Forelimb muscle (tissue), 1 donor: ENCODE measurements at places on chromosomes 2 and 18. TPM values are rescaled to one million over a fixed set of nuclear protein-coding genes. Genes with fewer than 3 reads are reported as not detected.

DNA sequence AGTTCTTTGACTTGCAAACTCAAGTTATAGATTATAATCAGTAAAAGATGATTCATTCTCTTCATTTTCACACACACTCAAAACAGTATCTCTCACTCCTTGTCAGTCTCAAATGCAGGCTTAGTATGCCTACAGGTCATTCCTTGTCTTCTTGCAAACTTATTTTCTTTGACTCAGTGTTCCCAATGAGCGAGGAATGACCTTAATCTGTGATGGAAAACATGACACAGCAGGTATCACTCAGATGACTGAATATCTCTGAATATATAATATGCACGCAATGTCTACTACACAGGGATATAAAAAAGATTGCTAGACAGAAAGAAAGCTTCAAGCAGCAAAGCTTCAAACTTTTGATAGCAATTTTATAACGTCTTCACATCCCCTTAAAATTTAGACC is 127.8 kb upstream of the RGPD4 start:
- DNase-seq, result no peak

DNA sequence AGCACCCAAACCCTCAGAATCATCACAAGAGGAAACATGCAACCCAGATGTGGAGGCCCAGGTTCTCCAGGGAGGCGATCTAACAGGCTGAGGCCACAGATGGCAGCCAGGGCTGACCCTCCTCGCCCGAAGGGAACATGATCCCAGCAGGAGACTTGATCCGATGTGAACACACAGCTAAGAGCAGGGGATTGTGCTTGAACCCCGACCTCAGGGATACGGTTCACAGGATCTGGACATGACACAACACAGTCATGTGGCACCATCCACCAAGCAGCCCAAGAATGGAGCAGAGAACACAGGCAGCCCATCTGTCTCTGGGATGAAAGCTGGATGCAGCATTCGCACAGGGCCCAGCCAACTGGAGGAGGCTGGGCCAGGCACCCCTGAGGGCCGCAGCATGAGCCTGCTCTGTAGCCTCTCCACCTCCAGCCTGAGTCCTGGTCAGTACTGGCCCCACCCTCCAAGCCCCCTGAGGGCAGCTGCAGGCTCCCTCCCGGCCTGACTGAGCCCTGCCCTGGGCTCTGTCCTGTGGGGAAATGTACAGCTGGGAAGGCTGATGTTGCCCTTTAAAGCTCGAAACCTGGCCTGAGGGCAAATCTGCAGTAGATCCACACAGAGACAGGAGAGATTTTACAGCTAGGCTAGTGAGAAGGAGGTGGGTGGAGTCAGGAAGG is 39.0 kb downstream of the AQP12A start:
- no peak for DNase-seq

Gene BOK
- 63.4 TPM for polyA plus RNA-seq

GRCh38 chr18:75220551-75221355 is 10.2 kb downstream of the TSHZ1 start:
- DNase-seq, result no peak

DNA sequence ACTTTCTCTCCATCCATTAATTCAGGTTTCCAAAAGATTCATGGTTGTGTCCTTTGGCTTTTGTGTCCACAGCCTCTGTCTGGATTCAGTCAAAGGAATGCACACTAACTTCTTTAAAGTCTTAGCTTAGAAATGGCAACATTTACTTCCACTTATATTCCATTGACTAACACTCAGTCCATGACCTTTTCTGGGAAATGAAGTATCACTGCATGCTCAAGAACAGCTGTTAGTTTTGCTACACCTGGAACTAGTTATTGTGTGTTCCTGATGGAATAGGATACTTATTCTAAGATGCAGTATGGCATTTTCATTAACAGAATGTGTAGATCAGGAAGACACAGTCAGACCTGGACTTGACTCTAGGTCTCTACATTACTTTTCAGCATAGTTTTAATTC is 88.8 kb downstream of the KYNU start:
- DNase-seq, result no peak

DNA sequence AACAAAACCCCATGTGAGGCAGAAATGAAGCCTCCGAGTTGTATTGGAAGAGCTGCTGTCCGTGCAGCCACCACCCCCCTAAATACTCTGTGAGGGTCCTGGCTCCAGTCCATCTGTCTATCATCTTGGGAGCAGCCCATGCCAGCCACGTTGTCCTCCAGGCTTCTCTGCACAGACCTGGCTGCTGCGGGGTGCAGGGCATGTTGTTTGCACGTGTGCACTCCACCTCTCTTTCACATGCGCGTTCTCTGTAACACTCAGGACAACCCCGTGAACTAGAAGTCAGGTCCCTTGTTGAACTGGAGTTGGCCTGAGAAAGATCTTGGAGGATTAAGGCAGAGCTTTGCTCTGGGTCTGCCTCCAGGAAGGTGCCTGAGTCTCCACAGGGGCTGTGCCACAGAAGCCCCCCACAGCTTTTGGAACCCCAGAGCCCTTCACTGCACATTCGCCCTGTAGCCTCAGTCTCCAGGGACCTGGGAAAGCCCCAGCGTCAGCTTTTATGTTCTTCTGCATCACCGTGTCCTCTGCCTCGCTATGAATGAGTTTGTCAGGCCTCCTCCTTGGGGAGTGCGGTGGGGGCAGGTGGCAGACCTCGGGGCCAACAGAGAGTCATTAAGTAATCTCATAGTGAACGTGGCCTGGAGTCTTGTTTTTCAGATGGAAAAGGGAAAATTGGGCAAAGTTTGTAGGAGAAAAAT is 16.6 kb downstream of the RTP5 start:
- DNase-seq, result no peak

DNA sequence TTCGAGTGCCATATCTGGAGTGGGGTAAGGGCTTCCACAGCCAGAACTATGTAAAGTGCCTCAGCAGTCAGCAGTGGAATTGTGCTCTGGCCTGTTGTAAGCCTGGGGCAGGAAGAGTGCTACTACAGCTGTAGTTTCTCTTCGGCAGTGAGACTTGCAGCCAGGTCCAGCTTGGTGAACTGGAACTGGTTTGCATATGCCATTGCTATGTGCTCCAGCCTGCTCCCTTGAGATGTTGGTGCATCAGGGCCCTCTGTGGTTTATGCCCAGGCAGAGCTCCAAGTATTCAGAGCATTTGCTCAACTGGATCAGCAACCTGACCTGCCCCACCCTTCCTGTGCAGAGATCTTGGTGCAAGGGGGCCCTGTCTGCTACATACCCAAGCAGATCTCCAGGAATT is 47.8 kb downstream of the ZNF804A start:
- no peak for DNase-seq

GRCh38 chr2:200618590-200619021 is 32.8 kb downstream of the AOX1 start:
- no peak for DNase-seq

- DNase-seq, result no peak
Measured at GRCh38 chr2:26346454-26347053, at the start of gene ADGRF3. Gene ADGRF3, minus strand, starts transcription at chr2:26346789. Its CDS starts 555 bp downstream, at chr2:26346234.
